ENCODE measurements at places on chromosomes 2 and 18.

DNA sequence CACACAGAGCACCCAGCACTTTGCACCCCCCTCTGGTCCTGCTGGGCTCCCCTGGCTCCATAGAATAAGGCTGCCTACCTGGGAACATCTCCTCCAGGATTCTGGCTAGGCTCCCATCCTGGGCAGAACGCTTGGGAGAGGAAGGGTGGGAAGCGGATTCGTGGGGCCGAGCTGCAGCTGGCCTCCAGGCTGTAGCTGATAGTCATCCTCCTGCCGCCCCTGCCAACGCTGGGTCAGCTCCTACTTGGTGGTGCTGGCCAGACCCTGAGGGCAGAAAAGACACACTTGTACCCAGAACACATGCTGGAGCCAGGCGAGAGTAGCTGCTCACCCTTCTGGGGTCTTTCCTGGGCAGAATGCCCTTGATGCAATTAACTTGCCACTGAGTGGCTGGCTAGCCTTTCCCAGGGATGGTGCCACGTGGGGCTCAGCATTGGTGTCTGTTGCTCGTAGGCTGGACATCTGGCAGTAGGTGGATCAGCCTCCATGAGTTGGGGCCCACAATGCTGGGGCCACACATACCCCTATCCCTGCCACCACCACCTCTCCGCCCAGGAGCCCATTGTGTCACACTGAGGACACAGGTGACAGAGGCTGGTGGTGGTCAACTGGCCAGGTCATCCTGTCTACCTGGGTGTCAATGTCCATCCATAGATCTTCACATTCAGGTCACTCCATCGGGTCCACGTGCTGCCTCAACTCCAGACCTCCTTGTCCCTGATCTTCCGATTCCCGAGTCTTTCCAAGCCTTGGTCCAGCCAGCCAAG is 112.8 kb downstream of the NDUFA10 start:
- DNase-seq = no peak

DNA sequence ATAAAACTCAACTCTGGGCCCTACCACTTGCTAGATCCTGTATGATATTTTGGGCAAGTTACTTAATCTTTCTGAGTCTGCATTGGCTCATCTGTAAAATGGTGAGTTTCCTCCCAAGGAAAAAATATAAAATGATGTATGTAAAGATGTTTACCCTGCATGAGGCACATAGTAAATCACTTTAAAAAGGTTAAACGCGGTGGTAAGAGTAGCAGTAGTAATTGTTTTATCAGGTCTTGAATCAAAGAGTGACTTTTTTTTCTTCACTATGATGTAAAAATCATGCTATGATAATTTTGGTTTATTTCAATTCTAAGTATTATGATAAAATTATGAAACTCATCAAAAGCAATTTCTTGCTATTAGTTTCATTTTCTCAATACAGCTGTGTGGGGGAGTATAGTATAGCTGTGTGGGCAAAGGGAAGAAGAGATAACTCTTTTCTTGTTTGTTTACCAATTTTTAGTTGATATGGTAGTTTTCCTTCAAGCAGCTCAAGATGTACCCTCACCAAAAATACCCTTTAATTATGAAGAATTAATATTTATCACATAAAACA is 10.7 kb downstream of the ARHGAP15 start:
- no peak for DNase-seq

DNA sequence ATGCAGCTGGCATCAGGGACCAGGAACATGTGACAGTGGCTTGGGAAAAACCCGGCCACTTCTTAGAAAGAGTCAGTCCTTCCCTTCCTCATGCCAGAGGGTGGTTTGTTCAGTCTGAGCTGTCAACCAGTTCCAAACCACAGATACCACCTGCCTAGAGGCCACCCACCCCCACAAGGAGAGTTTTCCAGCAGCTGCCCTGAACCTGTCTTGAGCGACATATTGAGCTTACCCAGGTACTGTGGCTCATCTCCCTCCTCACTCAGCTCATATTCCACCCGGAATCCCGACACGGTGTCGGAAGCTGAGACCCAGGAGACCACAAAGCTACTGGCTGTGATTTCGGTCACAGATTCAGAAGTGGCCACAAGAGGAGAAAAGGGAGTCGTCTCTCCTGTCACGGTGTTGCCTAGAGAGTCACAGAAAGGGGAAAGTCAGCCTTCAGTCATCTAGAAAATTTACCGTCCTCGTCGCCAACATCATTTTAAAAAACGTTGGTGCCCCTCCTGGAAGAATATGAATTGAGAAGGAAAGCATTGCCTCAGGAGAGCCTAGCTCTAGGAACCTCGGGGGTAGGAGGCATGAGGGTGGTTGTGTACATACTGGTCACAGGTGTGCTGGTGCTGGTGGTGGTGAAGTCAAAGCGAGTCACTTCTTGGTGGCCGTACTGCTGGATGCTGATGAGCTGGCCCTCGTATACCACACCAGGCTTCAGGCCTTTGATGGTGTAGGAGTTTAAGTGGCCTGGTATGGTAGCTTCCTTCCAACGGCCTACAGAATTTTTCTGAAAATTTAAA is 26.3 kb downstream of the FN1 start:
- DNase-seq = no peak

GRCh38 chr2:142825861-142826260 is 51.6 kb upstream of the KYNU start:
- no peak for DNase-seq

GRCh38 chr2:160592993-160593392 is 99.4 kb upstream of the RBMS1 start:
- no peak for DNase-seq

- no peak for DNase-seq
Observed at GRCh38 chr2:22879009-22879863, 505.7 kb upstream of the KLHL29 start.

- peak; percentile 52 for DNase-seq
Observed at GRCh38 chr2:224997802-224998201, 44.5 kb downstream of the DOCK10 start.

DNA sequence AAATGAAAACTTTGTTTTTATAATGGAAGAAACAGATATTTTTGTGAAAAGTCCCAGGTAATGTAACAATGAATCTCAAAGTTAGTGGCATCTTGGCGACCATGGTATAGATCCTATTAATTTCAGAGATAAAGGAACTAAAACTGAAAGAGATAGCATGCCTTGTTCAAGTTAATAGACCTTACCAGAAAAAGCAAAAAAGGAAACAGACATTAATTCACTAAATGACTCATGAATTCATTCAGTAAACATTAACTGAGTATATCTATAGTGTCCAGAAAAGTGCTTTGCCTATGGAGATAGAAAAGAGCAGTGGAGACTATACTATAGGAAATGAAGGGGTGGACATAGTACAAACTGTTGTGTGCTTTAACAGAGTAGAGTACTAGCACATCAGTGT is 763.3 kb downstream of the TRIB2 start:
- no peak for DNase-seq

Measured in cardiac fibroblast (primary cell).